Activated CD4-positive, alpha-beta T cell treated with anti-CD3 and anti-CD28 coated beads, Interleukin-2, amount 10 ng/mL, durations not matched to agents 24 days and 14 days (primary cell): ENCODE measurements at places on chromosomes 7 and 10.

DNA sequence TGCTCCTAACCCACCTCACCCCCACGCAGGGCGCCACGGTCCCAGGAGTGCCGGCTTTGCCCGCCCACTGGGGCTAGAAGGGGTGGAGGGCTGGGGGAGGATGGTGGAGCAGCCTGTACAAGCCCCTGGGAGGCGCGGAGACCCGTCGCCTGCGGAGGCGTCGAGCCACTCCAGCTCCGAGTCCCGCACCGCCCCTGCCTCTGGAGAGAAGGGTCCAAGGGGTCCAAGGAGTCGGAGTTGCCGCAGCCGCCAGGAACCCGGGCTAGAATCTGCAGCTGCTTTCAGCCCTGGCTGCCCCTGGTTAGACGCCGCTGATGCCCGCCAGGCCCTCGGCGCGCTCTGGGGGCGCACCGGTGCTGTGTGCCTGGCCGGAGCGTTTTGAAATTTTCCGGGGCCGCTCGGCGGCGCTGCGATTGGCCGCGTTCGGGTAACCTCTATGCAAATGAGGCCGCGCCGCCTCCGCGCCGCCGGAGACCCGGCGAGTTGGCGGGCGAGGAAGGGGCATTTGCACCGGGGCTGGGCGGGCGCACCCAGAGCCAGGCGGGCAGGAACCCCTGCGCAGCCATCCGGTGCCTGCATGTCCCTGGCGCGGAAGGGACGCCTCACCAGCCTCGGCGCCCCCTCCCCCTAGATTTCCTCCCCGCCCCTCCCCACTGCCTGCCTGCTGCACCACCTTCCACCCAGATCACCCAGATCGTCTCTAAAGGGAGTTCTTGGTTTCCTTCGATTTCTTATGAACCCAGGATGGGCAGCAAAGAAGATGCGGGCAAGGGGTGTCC lies at the start of gene HMX2:
Gene HMX2 (plus strand): TSS at position 502 of the 779 bp plus-strand sequence. CDS start 243 bp downstream, at position 745.
- peak; percentile 77 for DNase-seq

- no peak for DNase-seq
Measured at GRCh38 chr10:20288060-20288459, 471.8 kb downstream of the PLXDC2 start.

DNA sequence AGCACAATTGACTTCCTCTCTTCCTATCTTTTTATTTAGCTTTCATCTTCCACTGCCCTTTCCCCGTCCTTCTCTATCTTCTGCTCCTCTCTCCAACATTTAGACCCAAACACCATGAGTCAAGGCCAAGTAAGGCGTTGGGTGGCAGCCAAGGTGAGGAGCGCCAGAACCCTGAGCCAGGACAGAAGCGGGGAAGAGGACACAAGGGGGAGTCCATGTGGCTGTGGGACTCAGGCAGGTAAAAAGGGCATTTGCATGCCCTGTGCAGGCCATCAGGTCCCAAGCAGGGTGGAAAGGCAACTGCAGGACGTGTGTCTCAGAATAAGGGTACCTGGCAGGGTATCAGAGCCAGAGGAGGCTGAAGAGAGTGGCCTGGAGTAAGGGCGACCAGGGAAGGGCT lies 192.4 kb upstream of the PFKP start:
- no peak for DNase-seq

- DNase-seq = no peak
Measured at GRCh38 chr10:70352401-70353097, 29.9 kb downstream of the LRRC20 start.

DNA sequence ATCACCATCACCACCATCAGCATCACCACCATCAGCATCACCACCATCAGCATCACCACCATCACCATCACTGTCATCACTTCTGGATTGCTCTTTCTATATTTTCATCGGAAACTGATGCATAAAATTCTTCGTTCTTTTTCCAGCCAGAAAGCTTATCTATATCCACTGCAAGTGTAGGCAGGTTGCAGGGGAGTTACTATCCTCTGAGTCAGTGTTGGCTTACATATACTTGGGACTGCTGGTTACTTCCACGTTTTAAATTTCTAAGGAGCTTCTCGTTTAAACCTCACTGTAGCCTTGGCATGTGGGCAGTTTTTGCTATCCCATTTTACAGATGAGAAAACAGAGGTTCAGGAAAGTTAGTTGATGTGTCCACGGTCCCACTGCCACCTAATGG lies 66.1 kb downstream of the FOXL3 start:
- DNase-seq = no peak

GRCh38 chr10:93954726-93955363 lies 38.9 kb upstream of the PLCE1 start:
- no peak for DNase-seq

- DNase-seq = no peak
Measured at GRCh38 chr7:66100408-66101050, 14.1 kb upstream of the CRCP start.

- no peak for DNase-seq
Measured at GRCh38 chr7:1100386-1100785, 12.5 kb downstream of the GPER1 start.

DNA sequence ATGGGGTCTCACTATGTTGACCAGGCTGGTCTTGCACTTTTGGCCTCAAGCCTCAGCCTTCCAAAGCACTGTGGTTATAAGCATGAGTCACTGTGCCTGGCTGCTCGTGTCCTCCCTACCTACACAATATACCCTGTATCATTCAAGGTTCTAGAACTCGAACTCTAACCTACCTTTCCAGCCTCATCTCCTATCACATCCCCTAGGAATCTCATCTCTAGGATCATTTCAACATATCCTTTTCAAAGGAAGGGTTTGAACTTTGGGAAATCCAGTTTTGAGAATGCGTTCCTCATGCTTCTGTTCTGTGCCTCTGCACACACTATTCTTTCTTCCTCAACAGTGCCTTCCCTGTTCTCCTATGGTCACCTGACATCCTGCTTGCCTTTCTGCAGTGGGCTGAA lies 87.8 kb upstream of the RHEB start:
- DNase-seq = no peak
